ENCODE measurements at places on chromosomes 6 and 20. TPM values are rescaled to one million over a fixed set of nuclear protein-coding genes. Genes with fewer than 3 reads are reported as not detected.

GRCh38 chr6:86913795-86914194 is 23.5 kb upstream of the HTR1E start:
- no peak for DNase-seq

- no peak for DNase-seq
These were observed 5.2 kb upstream of the PLCB1 start for GRCh38 chr20:8126841-8127378.

Gene ARMC12
- not detected for total RNA-seq

Gene RBPJL
- total RNA-seq, result not detected

Gene AIF1
- not detected for total RNA-seq

Gene LY6G5B
- 0.91 TPM for total RNA-seq

DNA sequence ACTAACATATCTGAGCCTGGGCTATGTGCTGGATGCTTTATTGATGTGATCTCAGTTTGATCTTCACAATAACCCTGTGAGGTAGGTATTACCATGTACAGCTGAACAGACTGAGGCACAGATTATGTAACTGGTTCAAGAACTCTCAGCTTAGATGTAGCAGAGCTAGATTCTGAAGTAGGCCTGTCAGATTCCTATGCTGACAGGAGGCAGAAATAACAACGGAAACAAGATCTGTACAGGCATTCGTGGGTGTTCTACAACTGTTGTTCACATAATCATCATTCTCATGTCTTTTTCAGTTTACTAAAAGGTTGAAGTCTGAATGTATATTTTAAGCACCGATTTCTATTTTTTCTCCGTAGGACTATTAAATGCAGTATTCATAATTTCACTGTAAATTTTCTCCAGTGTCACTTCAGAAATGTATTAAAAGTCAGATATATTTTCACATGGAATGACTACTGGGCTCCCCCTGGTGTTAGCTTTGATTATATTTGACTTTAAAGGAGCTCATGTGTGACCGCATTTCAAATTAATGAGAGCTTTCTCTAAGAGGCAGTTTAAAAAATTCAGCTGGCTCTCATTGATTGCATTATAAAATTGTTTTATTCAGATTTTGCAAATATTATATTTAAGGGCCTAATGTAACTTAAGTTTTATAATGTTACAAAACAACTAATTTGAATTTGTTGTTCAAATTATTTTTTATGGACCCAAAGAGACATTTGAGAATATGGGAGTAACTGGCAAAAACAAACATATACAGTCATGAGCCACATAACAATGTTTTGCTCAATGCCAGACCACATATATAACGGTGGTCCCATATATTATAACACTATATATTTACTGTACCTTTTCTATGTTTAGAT is 36.4 kb upstream of the SLC17A4 start:
- peak; percentile 16 for DNase-seq

GRCh38 chr6:77292564-77293546 is 170.4 kb downstream of the HTR1B start:
- DNase-seq, result no peak

GRCh38 chr6:168883410-168884049 is 370.1 kb downstream of the THBS2 start:
- no peak for DNase-seq

- DNase-seq, result no peak
These were observed 5.1 kb upstream of the SYNJ2 start for GRCh38 chr6:157976345-157977175.

DNA sequence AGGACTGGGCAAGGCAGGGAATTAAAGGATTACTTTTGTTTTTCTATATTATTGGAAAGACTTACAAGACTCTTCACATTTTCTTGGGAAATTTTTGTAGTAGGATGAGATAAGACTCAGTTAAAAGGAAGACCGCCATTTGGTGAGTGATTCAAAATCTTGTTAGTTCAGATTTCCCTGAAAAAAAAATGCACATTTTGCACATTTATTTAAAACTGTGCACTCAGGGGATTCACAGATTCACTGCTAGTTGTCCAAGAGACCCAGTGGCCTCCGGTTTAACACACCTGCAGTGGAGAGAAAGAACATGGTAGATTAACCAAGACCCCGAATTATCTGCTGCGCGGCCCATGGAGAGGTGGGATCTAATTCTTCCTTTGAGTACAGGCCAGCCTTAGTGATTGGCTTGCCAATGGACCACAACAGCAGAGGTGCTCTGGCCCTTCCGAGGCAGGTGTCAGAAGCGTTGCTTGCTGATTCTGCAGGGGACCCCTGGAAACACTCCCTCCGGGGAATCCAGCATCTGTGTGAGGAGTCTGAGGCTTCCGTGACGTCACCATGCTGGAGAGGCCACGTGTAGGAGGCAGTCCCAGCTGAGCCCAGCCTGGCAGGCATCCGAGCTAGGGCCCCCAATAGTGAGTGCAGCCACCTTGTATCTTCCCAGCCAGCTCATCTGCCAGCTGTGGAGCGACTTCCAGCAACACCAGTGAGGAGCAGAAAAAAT is 68.9 kb downstream of the ZNF217 start:
- DNase-seq, result no peak

Gene C20orf141
- total RNA-seq, result not detected

DNA sequence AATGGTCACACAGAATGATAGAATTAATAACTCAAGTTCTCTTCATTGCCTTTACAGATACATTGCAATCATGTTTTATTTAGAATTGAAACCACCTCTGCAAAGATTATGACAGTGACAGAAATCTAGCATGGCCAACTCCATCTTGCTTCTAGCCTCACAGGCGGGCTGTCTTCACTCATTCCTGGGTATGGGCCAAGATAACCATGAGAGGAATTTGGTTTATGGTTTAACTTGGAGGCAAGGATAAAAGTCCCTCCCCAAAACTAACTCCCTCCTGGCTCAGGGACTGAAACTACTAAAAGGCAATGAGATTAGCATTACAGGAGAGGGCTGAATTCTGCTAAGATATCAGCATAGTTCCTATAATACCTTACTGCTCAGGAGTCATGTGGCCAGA is 95.2 kb upstream of the CST7 start:
- no peak for DNase-seq
